Brain (organoid and tissue), 16 donors: ENCODE measurements at places on chromosomes 13 and 19. TPM values are rescaled to one million over a fixed set of nuclear protein-coding genes. Genes with fewer than 3 reads are reported as not detected.

The PROZ gene
- not detected for polyA plus RNA-seq

The BABAM1 gene
- 121 TPM for polyA plus RNA-seq

The SLC25A41 gene
- polyA plus RNA-seq, result 1.1 TPM

The SMIM24 gene
- polyA plus RNA-seq, result 8.0 TPM

The S1PR4 gene
- not detected for polyA plus RNA-seq

The RGCC gene
- polyA plus RNA-seq, result 86.0 TPM

The CLEC17A gene
- polyA plus RNA-seq, result not detected

The COL5A3 gene
- polyA plus RNA-seq, result 5.9 TPM

The CAMSAP3 gene
- 37.7 TPM for polyA plus RNA-seq

The COX6B2 gene
- not detected for polyA plus RNA-seq

The NLRP11 gene
- not detected for polyA plus RNA-seq

The DCT gene
- polyA plus RNA-seq, result 0.31 TPM

The CGB2 gene
- not detected for polyA plus RNA-seq

The MAP1S gene
- 102 TPM for polyA plus RNA-seq

The KLK11 gene
- 1.6 TPM for polyA plus RNA-seq

The HIPK4 gene
- polyA plus RNA-seq, result not detected

The PIK3R2 gene
- 30.0 TPM for polyA plus RNA-seq

The PEX11G gene
- 8.9 TPM for polyA plus RNA-seq

The ALOX5AP gene
- polyA plus RNA-seq, result 6.9 TPM
